ENCODE measurements at places on chromosomes 2 and 18. TPM values are rescaled to one million over a fixed set of nuclear protein-coding genes. Genes with fewer than 3 reads are reported as not detected.

- DNase-seq, result peak; percentile 62
These were observed 1.1 kb downstream of the ID2 start for GRCh38 chr2:8682719-8683667.

DNA sequence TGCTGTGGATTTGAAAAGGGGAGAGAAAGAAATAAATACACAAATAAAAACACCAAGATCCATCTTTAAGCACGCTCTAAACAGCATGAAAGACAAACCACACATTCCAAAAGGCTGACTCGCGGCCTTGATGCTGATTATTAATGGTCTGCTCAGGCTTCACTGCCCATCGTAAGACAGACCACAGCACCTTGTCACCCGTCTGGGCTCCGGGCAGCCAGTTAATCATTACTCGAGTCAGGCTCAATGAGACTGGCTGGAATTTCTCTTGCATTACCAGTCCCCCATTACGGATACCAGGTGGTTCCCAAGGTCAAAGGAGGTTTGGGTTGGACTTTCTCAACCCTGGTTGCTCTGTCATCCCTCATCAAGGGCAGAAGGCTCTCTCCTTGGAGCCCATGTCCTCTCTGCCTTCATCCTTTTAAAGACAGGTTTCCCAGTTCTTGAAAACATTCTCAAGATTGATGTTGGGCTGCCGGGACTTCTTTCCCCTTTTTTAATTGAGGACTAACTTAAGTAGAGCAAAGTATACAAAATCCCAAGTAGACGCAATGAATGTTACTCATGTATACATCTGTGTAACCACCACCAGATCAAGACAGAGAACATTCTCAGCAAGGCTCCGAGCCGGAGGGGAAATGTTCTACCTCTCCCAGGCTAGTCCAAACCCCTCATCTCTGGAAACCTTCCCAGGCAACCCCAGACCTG, 8.1 kb downstream of the SMAD7 start:
- peak; percentile 98 for DNase-seq

DNA sequence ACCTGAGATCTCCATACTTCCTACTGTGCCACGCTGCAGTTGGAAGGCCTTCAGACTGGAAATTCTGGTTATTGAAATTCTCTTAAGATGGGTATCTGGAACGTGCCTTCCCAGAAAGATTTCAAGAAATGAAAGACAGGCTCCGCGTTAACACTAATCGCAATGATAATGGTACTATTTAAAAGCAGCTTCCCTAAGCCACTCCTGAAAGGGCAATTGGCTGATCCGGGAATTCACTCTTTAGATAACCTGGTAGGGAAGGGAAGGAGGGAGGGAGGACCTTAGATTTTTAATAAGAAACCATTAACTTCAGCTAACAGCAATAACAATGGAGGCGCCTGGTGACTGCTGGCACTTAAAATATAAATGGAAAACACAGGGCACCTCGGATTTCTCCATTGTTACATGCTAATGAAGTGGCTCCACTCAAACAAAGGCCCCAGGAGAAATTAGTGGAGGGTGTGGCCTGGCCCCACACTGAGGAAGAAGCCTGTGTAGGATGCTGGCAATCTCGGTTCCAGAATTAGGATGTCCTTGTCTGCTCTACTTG, 22.5 kb upstream of the MTA3 start:
- no peak for DNase-seq

DNA sequence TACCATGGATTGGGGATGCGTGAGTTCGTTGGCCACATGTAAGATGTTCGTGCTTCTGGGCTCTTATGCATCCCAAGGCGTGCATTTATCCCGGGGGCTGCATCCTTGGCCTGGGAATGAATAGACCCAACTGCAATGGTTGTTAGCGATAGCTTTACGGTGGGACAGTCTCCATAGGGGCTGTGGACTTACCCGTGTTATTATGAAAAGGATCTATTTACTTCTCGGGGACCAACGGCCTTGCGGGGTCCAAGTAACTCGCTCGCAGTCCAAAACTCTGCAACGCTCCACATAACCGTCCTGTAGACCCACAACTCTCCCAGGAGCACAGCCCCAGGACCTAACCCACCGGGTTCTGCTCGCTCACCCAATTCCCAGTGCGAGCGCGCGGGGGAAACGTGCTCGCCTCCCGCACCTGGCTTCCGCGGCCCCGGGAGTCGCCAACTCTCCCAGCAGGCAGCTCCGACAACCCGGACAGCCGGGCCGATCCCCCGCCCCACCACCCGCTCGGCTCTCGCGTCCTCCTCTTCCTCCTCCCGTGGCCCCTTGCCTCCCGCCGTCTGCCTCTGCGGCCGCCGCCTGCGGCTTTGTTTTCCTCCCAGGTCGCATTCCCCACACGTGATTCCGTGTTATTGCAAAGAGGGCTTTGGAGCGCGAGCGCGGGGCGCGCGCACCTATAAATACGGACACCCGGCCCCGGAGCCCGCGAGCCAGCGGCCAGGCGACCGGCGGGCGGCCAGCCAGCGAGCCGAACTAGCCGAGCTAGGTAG, at the start of gene CABLES1:
CABLES1 (plus strand) TSS at position 706 of the 770 bp plus-strand sequence. CDS start 278 bp downstream, outside the sequence.
- peak; percentile 41 for DNase-seq

GRCh38 chr2:142754182-142754581, 123.3 kb upstream of the KYNU start:
- no peak for DNase-seq

DNA sequence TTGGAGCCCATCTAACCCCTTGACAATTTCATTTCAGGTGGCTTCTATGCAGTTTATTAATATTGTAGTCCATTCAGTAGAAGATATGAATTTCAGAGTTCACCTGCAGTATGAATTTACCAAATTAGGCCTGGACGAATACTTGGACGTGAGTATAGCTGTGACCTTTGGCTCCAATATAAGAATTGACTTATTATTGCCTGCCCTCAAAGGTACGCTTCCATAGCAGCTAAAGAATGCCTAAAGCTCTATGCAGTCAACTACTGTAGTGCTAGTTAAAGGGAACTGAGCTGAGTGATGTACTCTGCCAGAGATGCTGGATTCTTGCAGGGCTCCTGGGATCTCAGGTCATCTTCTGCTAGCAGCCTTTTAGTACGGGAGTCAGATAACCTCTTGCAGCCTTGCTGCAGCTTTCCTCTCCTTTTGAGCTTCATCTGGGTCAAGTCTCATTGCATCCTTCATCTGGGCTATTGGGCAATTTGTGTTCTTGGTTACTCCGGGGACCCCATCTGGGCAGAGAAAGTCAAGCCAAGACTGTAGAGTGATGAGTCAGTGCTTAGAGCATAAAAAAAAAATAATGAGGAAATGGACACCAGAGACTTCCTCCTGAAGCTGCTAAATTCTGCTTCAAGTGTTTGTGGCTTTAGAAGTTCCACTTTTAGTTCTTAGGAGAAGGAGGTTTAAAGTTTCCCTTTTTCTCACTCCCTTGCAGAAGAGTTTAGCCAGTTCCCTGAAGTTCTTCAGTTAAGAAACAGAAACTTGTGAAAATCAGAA, 105.6 kb downstream of the PRPF40A start:
- DNase-seq, result peak; percentile 86

- DNase-seq, result peak; percentile 35
These were observed at the start of gene SCN3A for GRCh38 chr2:165203689-165204559. Gene SCN3A (minus strand): TSS chr2:165204050. CDS start chr2:165176394, 27,656 bp downstream.

DNA sequence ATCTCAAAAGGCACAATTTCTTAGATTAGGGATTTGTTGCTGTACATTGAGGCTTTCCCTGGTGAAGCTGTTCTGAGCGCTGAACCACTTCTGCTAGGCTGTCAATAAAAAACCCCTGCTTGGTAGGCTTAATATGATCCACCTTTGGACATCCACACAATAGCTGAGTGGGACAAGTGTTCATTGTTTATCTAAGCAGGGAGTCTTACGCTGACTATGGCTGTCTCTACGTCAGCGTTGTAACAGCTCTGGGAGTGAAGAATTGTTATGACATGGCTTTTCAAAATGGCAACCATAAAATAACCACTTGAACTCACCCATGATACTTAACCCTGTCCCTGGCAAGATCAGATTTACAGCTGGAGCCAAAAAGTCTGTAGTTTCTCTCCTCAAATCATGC, 111.5 kb upstream of the SULT1C3 start:
- DNase-seq, result no peak

- DNase-seq, result peak; percentile 49
These were observed 47.1 kb downstream of the GPR39 start for GRCh38 chr2:132463719-132464118.

GRCh38 chr2:227884511-227884947, 13.1 kb downstream of the DAW1 start:
- peak; percentile 73 for DNase-seq

- peak; percentile 96 for DNase-seq
These were observed 22.5 kb upstream of the SIGLEC15 start for GRCh38 chr18:45802814-45803492.

DNA sequence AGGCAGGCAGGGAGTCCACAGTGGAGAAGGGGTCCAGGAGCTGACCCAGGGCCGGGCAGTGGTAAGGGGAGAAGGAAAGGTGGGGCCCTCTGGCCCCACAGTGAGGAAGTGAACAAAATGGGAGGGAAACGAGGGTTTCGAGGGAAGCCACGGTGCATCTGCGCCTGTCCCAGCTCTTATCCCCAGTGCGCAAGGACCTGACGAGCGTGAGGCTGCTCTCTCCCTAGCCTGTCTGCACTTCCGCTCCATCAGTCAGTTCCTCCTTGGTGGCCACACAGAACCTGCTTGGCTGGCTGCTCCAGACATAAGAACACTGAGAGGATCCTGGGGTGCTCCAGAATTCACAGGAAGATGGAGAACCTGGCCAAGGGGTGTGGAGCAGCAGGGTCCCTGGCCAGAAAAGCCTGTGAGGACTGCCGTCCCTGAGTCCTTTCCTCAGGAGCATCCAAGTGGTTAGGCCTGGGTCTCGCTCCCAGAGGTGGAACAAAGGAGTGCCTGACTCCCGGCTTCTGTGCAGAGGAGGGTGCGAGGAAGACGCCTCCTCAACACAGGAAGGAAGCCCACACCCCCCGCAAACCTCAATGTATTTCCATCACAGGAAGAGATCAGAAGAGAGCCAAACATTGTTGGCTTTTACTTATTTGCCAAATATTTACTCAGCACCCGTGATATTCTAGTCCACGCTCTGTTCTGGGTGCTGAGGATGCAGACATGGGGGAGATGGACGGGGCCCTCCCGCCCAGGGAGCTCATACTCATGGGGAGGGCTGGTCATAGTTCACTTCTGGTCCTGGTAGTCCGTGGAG, 43.7 kb upstream of the SEMA4C start:
- no peak for DNase-seq

- no peak for DNase-seq
These were observed 39.6 kb upstream of the CRACDL start for GRCh38 chr2:98975611-98976010.

- DNase-seq, result no peak
These were observed 107.6 kb downstream of the BIRC6 start for GRCh38 chr2:32464431-32464830.

DNA sequence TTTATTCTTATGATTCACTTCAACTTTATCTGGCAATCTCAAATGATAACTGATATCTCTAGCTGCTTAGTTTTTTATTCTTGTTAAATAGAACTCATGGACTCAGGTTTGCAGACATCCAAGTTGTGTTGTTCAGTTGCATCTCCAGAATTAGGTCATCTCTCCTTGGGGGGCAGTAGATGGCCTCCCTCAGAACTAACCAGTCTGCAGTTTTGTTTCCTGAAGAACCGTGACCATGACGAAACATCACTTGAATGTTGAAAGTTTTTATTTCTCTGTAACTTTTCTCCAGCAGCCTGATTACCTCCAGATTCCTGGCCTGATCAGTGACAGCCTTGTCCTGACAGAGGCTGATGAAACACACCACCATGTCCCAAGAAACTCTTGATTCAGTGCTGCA, 321.5 kb downstream of the GALNT13 start:
- DNase-seq, result no peak

GRCh38 chr2:160697817-160698216, 204.2 kb upstream of the RBMS1 start:
- DNase-seq, result no peak

GRCh38 chr2:64462940-64463700, 9.2 kb downstream of the LGALSL start:
- DNase-seq, result no peak

DNA sequence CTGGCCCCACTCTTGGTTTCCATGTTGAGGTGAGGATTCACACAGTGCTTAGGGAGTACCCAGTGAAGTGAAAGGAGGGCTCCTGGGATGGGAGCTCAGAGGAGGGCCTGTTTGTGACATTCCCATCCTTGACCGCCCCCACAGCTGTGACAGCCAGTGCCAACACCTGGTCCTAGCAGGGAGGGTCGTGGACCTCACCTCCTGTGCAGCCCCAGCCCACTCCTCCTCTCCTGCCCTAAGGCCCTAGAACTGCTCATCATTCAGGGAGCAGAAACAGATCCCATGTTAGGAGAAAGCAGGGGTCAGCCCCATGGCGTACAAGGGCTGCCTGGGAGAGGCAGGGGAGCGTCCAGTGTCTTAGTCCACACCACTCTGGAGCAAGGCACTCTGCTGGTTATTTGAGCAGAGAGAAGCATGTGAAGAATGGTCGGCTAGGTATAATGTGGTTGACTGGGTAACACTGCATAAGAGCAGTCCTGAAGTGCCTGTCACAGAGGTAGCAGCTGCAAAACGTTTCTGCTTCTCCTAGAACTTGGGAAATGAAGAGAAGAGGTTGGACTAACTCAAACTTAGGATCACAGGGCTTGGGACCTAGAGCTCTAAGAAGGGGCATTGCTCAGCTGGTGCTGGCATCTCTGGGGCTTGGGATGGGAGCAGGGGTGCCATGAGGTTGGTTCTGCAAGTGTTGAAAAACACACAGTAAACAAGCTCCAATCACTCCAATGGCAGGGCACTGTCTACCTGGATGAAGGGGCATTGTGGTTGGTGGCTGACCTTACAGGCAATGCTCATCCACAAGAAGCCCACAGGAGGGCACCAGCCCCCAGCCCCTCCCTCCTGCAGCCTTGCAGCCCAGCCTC, 55.6 kb downstream of the FAM168B start:
- DNase-seq, result no peak

DNA sequence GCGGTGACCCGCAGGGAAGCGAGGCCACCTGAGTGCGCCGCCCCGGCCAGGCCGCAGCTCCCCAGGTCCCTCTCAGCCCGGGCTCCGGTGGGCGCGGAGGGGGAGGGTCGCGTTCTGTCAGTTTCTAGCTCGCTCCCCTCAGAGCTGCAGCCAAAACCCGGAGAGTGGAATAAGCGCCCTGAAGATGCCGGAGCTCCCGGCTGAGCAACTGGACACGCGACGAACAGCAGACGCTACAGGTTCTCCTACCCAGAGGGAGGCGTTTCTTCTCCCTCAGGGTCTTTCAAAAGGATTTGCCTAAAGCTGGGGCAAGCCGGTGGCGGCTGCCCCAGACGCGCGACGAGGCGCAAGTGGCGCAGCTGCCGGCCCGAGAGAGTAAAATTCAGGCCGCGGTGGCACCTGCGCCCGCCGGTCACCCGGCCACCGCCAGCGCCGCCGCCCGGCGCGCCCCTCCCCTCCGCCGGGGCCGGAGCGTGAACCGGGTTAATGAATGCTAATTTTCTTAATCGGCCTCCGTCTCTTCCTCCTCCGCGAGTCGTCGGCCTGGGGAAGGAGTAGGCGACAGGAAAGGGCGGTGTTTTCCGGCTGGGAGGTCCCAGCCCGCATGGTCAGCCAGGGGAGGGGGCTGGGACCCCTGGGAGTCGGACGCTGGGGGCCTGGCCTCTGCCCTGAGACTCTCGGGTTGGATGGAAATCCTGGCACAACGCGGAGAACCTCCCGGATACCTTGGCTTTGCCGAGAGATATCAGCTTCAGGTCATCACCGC, 845 bp upstream of the CDC42EP3 start:
- peak; percentile 84 for DNase-seq

GRCh38 chr2:37418956-37419355, 74.5 kb downstream of the QPCT start:
- peak; percentile 59 for DNase-seq

GRCh38 chr2:127629637-127630036, 16.3 kb upstream of the GPR17 start:
- no peak for DNase-seq

The UGT1A5 gene
- total RNA-seq, result not detected

The ZBTB7C gene
- 0.12 TPM for total RNA-seq

The DLX1 gene
- total RNA-seq, result 7.8 TPM

The INO80D gene
- total RNA-seq, result 5.3 TPM

The LRRTM1 gene
- not detected for total RNA-seq
